Activated CD4-positive, alpha-beta T cell treated with anti-CD3 and anti-CD28 coated beads, Interleukin-2, amount 10 ng/mL, durations not matched to agents 24 days and 14 days (primary cell): ENCODE measurements at places on chromosomes 5 and 9.

DNA sequence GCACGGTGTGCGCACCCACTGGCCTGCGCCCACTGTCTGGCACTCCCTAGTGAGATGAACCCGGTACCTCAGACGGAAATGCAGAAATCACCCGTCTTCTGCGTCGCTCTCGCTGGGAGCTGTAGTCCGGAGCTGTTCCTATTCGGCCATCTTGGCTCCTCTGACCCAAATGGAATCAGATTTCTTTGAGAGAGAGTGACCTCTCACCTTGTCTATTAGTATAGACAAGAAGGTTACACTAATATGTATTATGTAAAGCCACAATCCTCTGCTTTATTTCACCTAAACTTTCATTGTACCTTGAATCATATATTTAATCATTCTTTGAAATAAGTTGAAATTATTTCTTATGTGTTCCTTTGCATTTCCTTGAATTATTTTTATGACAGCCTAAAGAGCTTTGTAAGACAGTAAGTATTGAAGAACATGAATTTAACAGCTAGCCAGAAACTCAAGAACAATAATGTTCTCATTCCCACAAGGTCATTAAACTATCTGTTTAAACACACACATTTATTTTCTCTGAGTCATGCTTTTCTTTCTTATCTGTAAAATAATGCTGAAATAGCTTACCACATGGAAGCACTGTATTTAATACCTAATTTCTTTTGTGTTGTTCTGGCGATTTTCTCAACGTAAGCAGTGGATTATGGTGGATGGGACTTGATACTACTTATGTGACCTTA is 91.8 kb upstream of the DMRTA1 start:
- no peaks in the 10 kb centered on the region for H3K27me3 ChIP-seq
- no peaks in the 10 kb centered on the region for H3K36me3 ChIP-seq
- no peak for DNase-seq
- no peaks in the 10 kb centered on the region for H3K4me1 ChIP-seq

- DNase-seq: peak; percentile 69
- no peak overlapping the region for H3K4me3 ChIP-seq
- no peak overlapping the region for H3K27ac ChIP-seq
- no peaks in the 10 kb centered on the region for H3K4me1 ChIP-seq
- no peaks in the 10 kb centered on the region for H3K27me3 ChIP-seq
Observed at GRCh38 chr9:37920471-37921167, 16.7 kb upstream of the SLC25A51 start.

DNA sequence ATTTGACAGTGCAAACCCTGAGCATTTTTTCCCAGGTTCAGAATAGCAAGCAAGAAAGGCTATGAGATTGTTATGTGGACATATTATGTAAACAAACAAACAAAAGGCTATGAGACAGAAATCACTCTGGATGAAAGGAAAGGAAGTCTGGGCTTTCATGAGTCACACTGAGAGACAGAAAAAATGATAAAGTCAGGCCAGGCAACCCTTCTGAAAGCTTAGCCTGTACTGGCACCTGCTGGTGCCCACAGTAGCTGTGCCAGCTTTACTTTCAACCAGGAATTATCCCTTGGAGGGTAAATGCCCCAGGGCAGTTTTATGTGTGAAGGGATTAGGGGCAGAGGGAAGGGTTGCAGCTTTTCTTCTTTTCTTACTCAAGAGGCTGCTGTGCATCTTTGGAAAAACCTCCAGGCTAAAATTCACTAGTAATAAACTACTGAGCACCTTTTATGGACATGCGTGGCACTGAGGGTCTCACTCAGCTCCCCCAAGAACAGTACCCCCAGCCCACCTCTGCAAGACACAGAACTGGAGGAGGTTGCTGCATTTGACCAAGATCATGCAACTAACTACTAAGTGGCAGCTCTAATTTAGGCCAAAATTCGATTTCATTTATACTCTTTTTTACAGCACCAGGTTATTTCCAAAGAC is 41.7 kb downstream of the ACTL7B start:
- H3K27ac ChIP-seq: no peak overlapping the region
- no peak for DNase-seq
- peaks cover 7% of the 10 kb centered on the region for H3K27me3 ChIP-seq
- no peaks in the 10 kb centered on the region for H3K36me3 ChIP-seq
- H3K4me1 ChIP-seq: peaks cover 4% of the 10 kb centered on the region

DNA sequence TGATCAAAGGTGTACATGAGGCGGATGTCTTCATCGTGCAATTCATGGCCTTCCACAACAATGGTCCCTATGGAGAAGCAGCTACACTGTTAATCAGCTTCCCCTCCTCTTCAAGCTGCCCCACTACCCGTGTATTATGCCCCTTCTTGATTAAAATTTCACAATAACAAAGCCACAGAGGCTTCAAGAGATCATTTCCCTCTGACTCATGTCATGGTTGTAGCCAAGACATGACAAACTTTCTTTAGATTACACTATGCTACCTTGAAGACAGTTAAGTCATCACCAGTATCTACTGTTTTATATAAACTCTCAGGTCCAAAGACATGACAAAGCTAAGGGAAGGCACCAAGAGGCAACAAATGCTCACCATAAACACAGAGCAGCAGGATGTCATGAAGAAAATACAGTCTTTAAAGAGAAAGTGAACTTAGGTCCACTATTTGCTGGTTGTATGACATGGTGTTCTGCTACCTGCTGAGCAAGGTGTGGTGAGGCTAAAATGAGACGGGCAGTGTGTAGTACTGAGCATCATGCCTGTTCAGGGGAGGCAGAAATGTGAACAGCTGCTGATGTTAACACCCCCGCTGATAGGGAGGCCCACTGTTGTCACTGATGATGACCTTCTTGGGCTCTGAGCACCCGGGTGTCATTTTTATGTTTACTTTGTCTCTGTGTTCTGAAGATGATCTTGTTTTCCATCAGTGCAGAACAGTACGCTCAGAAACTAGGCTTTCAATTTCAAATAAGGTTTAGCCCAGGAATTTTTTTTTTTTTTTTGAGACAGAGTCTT is 48.3 kb downstream of the IARS1 start:
- H3K27ac ChIP-seq: peak overlapping the region; percentile 21
- no peaks in the 10 kb centered on the region for H3K27me3 ChIP-seq
- H3K36me3 ChIP-seq: peaks cover 85% of the 10 kb centered on the region

DNA sequence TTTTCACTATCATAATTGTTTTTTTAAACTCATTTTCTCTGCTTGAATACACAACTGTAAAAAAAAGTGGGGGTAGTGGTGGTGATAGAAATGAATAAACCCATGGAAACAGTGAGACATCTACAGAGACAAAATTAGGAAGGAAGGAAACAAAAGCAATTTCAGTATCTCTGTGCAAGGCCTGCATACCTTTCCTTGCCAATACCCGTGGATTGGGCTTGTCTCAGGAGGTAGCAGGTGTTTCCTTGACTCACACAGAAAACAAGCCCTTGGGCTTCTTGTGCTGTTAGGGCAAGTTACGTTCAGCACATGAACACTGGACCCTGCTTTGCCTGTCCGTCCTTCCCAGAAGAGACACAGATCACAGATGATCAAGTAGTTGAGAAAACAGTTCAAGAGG is 372.2 kb downstream of the ZSWIM6 start:
- no peaks in the 10 kb centered on the region for H3K4me1 ChIP-seq
- no peak overlapping the region for H3K27ac ChIP-seq
- no peaks in the 10 kb centered on the region for H3K36me3 ChIP-seq
- no peaks in the 10 kb centered on the region for H3K27me3 ChIP-seq

GRCh38 chr9:74755355-74755754 is 132.4 kb downstream of the TRPM6 start:
- H3K36me3 ChIP-seq: no peaks in the 10 kb centered on the region
- DNase-seq: no peak
- H3K4me1 ChIP-seq: no peaks in the 10 kb centered on the region
- H3K27me3 ChIP-seq: peaks cover 11% of the 10 kb centered on the region

DNA sequence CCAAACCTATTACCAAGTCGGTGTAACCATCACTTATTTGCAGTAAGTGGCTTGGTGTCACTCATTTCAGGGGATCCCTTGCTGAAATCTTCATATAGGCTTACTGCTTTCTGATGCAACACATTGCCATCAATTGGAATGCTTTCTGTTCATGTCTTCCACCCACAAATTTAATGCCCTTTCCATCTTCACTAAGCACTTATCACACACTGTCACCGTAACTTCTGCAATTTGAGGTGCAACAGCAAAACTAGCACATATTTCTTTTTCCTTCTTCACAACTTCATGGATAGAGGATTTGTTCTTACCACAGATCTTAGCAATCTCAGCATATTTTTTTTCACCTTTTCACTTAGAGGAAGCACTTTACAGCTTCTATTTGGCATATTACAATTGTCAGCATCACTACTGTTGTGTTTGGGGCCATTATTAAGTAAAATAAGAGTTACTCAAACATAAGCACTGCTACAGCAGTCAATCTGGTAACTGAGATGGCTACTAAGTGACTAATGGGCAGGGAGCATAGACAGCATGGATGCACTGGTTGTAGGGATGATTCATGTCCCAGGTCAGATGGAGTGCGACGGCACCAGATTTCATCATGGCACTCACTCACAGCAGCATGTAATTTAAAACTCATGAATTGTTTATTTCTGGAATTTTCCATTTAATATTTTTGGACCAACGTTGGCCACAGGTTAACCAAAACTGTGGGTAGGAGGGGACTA is 70.1 kb downstream of the PIP5K1B start:
- no peak for DNase-seq
- no peaks in the 10 kb centered on the region for H3K36me3 ChIP-seq
- H3K27ac ChIP-seq: no peak overlapping the region

DNA sequence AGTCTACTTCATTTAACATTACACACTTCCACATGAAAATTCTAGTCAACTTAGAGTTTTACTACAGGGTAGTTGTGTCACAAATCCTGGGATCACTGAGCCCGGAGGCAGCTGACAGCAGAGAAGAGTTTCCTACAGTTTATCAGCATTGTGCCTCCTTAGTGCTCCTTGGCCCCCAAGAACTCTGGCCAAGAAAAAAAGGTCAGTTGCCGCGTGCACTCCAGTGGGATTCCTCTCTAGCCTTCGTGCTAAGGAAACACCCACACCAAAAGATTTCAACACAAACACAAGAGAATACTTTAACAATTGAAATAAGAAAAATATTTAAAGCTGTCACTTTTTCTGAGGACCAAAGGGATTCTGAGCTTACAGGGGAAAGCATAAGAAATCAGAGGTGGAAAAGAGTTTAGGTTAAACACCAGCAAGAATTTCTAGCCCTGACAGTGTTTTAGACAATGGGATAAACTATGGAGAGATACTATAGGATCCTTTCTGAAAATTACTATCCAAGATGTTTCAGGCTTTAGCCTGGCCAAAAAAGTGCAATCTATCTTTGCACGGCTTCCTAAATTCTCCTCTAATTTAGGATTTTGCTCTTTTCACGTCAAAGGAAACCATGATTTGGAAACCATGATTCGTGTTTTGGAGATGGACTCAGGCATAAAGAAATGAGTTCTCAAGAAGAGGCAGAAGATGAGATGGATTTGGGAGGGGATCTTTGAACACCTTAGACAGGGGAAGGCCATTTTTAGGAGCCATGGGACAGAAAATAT is 606.8 kb downstream of the RAB3C start:
- DNase-seq: peak; percentile 41
- H3K4me1 ChIP-seq: peaks cover 7% of the 10 kb centered on the region
- H3K4me3 ChIP-seq: no peak overlapping the region
- peaks cover 44% of the 10 kb centered on the region for H3K27me3 ChIP-seq
- H3K27ac ChIP-seq: no peak overlapping the region
- no peaks in the 10 kb centered on the region for H3K36me3 ChIP-seq

DNA sequence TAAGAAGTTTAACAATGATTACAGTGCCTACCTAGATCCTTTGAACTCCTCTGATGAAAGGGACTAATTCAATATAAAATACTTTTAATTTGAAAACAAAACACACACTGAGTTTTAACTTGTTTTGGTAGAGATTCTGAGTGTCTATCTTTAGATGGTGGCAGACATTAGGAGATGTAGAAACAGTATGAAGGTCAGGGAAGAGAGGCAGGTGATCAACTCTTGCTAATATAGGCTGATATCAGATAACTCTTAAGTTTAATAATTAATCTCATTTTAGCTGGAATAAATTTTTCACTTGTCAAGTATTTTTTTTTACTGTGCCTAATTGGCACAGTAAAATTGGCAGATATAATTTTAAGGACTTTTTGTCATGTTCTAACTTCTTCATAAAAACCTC is 30.8 kb downstream of the POC5 start:
- no peak overlapping the region for H3K27ac ChIP-seq
- DNase-seq: no peak
- peaks cover 28% of the 10 kb centered on the region for H3K36me3 ChIP-seq
- H3K27me3 ChIP-seq: no peaks in the 10 kb centered on the region
- H3K4me1 ChIP-seq: peaks cover 2% of the 10 kb centered on the region
- H3K4me3 ChIP-seq: no peak overlapping the region

DNA sequence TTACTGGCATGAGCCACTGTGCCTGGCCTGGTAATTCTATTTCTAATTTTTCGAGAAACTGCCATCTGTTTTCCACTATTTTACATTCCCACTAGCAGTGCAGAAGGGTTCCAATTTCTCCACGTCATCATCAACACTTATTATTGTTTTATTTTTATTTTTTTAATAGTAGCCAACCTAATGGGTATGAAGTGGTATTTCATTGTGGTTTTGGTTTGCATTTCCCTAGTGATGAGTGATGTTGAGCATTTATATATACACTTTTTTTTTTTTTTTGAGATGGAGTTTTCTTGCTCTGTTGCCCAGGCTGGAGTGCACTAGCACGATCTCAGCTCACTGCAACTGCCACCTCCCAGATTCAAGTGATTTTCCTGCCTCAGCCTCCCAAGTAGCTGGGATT is 28.3 kb downstream of the WWC1 start:
- no peak for DNase-seq
- no peaks in the 10 kb centered on the region for H3K4me1 ChIP-seq
- H3K4me3 ChIP-seq: no peak overlapping the region
- H3K27me3 ChIP-seq: no peaks in the 10 kb centered on the region

DNA sequence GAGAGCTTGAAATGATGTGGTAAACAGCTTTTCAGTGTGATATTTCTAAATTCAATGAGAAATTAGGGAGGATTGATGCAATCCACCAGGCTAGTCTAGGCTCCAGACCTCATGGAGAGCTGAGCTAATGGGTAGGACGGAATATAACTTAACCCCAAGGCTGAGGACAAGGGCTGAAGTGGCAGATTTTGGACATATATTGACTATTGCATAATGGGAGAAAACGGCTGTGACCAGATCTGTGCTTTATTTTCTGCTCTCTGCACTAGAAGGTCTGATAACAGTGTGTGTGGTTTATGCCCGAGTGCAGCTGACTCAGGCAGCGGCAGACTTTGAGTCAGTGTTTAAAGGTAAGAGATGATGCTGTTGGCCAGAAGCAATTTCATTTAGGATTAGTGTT is 70.6 kb downstream of the ACTBL2 start:
- H3K27me3 ChIP-seq: no peaks in the 10 kb centered on the region
- DNase-seq: no peak
- H3K4me3 ChIP-seq: no peak overlapping the region
- no peak overlapping the region for H3K27ac ChIP-seq
- no peaks in the 10 kb centered on the region for H3K4me1 ChIP-seq
- no peaks in the 10 kb centered on the region for H3K36me3 ChIP-seq

- no peak overlapping the region for H3K4me3 ChIP-seq
- no peaks in the 10 kb centered on the region for H3K36me3 ChIP-seq
- no peaks in the 10 kb centered on the region for H3K4me1 ChIP-seq
- DNase-seq: no peak
- H3K27ac ChIP-seq: no peak overlapping the region
Observed at GRCh38 chr5:18397371-18397770, 763.1 kb downstream of the TAF11L14 start.
